ENCODE measurements at places on chromosomes 1 and 21. TPM values are rescaled to one million over a fixed set of nuclear protein-coding genes. Genes with fewer than 3 reads are reported as not detected.

The FMO3 gene
- total RNA-seq: 1.6 TPM

The RGS18 gene
- not detected for total RNA-seq

The ANKRD35 gene
- total RNA-seq: 0.76 TPM

The CACNA1E gene
- total RNA-seq: 1.8 TPM

The TCHHL1 gene
- not detected for total RNA-seq

The FAM163A gene
- total RNA-seq: 0.43 TPM

The CCT3 gene
- 251 TPM for total RNA-seq

The IL6R gene
- 58.0 TPM for total RNA-seq

The RBP7 gene
- total RNA-seq: 2.0 TPM

The CCDC30 gene
- 1.8 TPM for total RNA-seq

The PEAR1 gene
- total RNA-seq: 6.1 TPM

The RIMS3 gene
- total RNA-seq: 1.0 TPM

The EPHA10 gene
- total RNA-seq: 0.84 TPM

The HES2 gene
- total RNA-seq: 0.44 TPM

The SLC45A1 gene
- total RNA-seq: 0.24 TPM

The PRKAA2 gene
- total RNA-seq: 7.8 TPM

The UQCRHL gene
- total RNA-seq: 2.0 TPM

The EPHB2 gene
- total RNA-seq: 11.9 TPM

The CLCNKB gene
- total RNA-seq: 0.47 TPM

The TENT5C gene
- 4.1 TPM for total RNA-seq

The PROK1 gene
- total RNA-seq: 9.6 TPM

The KCNA3 gene
- total RNA-seq: 0.43 TPM

The CATSPERE gene
- total RNA-seq: 1.7 TPM
